Coronary artery (tissue), 2 donors: ENCODE measurements at places on chromosomes 12 and 14.

- no peak for DNase-seq
Observed at GRCh38 chr12:9740106-9740750, 7.3 kb upstream of the CLECL1 start.

GRCh38 chr12:123278101-123278627 is 6.5 kb upstream of the CDK2AP1 start:
- no peak for DNase-seq

- DNase-seq, result no peak
Observed at GRCh38 chr14:89429199-89430181, 12.5 kb upstream of the FOXN3 start.

DNA sequence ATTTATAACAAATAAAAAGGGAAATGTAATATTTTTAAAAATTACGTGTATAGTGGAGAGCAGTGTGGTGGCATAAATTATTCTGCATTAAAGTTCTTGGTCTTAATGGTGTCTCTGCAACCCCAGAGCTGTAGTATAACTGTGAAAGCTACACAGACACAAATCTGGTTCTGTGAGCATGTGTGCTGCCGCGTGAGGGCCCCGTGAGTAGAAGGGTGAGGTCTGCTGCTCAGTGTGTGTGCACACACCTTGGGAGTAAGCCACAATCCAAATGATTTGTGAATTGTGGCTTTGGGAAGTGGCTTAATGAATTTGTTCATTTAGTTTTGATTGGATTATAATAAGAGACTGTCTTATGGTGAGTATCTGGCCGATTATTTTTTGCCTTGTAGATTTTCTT is 16.8 kb downstream of the PELI2 start:
- DNase-seq, result no peak

DNA sequence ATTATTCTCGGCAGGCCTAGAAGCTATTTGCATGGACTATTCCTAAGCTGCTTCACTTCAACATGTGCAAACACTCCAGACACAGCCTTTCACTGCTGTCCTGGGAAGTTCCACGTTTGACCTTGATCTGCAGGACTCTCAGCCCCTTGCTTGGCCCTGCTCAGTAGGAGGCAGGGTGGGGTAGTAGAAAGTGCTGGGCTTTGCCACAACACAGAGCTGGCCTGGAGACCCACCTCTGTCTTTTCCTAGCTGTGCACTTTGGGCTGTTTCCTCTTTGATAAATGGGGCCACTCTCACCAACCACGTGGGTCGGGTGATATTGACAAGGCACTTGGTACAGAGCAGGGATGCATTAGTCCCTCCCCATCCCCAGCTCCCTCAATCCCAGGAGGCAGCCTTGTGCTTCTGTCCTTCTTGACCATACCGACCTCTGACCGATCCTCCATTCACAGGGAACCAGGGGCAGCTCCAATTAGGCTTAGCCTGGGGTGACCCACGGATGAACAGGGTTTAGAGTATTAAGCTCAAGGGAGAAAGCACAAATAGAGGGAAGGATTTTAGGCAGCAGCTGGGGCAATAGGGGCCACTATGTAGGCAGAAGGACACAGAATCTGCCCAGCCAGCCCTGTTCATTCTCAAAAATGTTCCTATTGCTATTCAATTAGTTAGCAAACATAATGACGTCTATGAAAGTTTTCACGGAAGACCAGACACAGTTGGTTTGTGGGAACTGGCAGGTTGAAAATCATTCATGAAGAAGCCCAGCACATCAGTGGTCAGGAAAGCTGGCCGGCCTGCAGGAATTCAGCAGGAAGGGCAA is 63.3 kb downstream of the SYNE3 start:
- DNase-seq, result no peak

- DNase-seq, result no peak
Observed at GRCh38 chr12:7868391-7868790, 4.3 kb downstream of the SLC2A14 start.

GRCh38 chr12:115802767-115803166 is 474.7 kb downstream of the MED13L start:
- no peak for DNase-seq

DNA sequence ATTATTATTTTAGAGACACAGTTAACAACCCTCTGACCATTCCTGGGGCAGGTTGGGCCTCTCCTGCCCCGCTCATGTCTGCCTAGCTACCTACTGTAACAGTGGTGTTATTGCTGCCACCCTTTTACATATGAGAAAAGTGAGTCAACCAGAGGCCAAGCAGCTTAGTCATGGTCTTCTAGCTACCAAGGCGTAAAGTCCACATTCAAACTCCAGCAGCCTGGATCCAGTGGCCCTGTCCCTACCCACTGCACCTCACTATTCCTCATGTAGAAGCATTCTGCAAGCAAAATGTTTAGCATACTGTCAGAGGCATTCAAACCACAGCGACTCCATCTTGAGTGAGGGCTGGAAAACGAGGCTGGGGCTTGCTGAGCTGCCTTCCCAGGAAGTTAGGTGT is 95.8 kb downstream of the SLC15A4 start:
- no peak for DNase-seq

- no peak for DNase-seq
Observed at GRCh38 chr12:45291518-45291917, 75.6 kb downstream of the ANO6 start.

DNA sequence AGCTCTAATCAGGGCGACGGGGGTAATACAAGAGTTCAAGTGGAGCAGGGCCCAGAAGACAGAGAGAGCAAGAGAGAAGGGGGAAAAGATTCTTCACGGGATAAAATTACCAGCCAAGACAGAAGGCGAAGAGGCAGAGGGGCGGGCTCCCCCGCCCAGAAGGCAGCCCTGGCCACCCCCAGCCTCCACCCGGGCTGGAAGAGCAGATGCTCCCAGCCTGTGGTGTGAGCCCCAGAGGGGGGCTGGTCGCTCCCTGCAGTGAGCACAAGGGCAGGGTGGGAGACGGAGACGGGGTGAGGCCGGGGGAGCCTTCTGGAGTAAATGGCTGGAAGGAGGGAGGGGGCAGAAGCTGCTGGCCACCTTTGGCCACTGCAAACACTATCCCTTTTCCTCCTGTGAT is 1035.6 kb downstream of the VRK1 start:
- no peak for DNase-seq

- DNase-seq, result no peak
Observed at GRCh38 chr12:43480591-43480990, 71.4 kb downstream of the ADAMTS20 start.
